CD4-positive, alpha-beta T cell treated with Interleukin-17A for 1 hour (primary cell): ENCODE measurements at places on chromosomes 5 and 9.

- DNase-seq = no peak
Measured at GRCh38 chr9:6239694-6240093, 24.1 kb downstream of the IL33 start.

- DNase-seq = no peak
Measured at GRCh38 chr5:105970919-105971318, 1699.8 kb downstream of the EFNA5 start.

GRCh38 chr5:80701597-80701996 lies 46.8 kb upstream of the DHFR start:
- DNase-seq = no peak

GRCh38 chr5:160271836-160272235 lies 40.5 kb downstream of the CCNJL start:
- DNase-seq = no peak

DNA sequence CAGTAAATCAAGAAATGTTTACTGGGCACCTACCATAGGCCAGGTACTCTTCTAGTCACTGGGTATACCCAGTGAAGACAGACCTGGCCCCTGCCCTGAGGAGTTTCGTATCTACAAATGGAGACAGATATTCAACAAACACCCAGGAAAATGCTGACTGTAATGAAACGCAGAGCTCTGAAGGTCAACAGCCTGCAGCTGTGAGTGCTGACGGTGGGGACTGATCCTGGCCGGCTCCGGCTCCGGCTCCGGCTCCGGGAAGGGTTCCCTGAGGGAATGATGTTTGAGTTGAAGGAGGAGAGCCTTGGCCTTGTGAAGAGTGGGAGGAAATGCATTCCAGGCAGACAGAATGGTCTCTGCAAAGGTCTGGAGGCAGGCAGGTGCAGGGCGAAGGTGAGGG lies 23.1 kb downstream of the FGFR4 start:
- no peak for DNase-seq

DNA sequence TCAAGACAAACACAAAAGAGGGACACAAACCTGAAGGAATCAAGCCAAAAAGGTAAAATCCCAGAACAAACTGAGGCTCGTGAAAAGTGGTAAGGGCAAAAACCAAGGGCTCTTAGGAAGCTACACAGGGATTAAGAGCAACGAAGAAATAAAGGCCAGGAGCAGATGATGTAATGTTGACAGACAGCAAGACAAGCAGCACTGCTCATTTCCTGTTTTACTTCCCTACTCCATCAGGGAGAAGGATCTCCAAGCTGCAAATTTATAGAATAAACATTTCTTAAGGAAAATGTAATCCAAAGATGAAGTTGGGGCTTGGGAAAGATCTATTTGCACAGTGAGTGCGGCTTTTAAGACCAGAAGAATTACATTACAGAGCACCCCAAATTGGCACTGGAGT lies 182.3 kb upstream of the MAP1B start:
- no peak for DNase-seq

GRCh38 chr9:30065888-30066287 lies 2318.6 kb upstream of the ACO1 start:
- DNase-seq = no peak

DNA sequence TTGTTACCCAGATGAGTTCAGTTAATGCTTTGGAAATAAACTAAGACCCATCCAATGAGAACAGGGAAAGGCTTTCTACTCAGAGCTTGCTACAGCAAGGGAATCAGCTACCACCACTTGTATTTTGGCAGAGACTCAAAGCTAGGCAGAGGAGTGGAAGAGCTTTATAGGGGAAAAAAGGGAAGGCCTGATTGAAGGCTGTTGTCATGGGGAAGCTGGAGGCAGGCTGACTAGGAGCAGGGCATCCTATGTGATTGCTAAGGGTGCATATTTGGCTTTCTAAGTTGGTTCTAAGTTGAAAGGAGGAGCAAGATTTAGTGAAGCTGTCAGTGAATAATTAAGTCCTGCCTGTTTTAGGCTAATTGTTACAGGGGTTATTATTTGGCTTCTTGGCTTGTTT lies 115.5 kb downstream of the PTTG1 start:
- DNase-seq = no peak

DNA sequence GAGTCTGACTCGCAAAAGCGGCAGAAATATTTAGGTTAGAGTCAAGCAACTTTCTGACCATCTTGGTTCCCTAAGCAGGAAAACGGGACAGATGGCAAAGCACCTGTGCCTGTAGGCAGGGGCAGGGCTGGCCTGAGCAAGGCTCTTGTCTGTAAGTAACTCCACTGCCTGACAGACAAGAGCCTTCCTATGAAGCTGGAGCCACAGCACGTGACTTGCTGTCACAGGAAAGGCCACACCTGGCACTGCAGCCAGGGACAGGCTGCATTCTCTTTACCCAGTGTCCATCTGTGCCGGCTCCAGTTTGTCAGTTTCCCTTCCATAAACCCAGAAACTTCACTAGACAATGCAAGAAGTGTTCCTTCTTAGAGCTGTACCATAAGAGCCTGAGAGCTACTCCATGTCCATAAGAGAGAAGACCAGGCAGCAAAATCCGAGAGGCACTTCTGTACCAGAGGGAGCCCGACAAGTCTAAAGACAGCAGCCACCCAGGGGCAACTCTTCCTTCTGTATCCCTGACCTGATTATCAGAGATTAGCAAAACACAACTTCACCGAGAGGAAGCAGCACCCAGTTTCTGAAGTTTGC lies 78.1 kb downstream of the GPR21 start:
- no peak for DNase-seq

GRCh38 chr5:55377810-55378209 lies 70.0 kb downstream of the MTREX start:
- DNase-seq = no peak

GRCh38 chr9:91099436-91099835 lies 262.3 kb downstream of the AUH start:
- no peak for DNase-seq

DNA sequence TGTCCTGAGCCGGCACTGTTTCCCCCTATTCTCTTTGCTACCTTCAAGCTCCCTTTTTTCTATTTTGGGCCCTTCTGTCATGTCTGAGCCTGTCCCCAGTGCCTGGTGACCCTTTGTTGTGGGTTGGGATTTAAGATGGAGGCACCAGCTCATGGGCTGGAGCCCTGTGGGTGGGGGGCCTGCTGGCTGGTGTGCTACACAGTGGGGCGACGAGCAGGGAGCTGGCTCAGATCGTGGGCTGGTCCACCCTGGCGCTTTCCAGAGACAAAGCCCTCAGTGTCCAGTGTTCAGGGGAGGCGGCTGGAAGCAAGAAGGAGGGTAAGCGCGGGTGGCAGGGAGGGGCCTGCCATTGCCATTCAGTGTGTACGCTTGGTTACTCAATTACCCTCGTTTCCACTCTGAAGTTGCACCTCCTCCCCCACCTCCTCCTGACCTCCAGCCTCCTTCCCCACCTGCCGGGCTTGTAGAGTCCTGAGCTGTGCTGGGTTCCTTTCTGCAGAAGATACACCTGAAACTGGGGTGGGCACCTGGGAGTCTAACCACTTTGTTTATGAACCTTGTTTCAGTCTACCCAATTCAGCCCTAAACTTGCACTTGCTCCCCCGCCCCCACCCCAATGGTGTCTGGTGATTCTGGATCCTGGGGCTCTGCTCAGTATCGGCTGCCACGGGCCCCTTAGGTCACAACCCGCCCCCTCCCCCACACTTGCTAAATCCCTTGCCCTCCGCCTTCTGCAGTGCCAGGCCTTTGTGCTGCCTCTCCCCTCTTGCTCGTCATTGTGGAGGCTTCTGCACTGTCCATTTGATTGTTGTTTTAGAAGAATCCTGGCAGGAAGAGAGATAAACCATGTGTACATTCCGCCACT lies 49.9 kb downstream of the MVB12B start:
- DNase-seq = no peak

- no peak for DNase-seq
Measured at GRCh38 chr9:114433086-114433485, 45.3 kb upstream of the AKNA start.

GRCh38 chr5:8363138-8363537 lies 494.2 kb downstream of the MTRR start:
- DNase-seq = no peak

GRCh38 chr9:78212868-78213267 lies 23.0 kb upstream of the CEP78 start:
- no peak for DNase-seq

GRCh38 chr9:16246785-16247184 lies 623.7 kb downstream of the BNC2 start:
- no peak for DNase-seq

DNA sequence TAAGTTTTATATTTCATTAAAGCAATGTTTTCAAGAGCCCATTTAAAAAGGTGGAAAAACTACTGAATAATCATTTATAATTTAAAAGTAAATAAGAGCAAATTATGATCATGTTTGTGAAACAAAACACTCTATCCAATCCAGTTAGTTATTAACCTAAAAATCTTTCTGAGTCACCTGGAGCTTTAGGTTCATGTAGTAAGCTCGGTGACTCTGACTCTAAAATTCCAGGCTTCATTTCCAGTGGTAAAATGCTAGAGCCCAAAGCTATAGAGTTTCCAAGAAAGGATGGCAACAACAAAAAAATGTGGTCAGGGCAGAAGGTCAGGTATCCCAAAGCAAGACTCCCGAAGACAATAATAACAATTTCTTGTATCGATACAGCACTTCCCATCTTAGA lies 76.1 kb upstream of the SPOCK1 start:
- DNase-seq = no peak

DNA sequence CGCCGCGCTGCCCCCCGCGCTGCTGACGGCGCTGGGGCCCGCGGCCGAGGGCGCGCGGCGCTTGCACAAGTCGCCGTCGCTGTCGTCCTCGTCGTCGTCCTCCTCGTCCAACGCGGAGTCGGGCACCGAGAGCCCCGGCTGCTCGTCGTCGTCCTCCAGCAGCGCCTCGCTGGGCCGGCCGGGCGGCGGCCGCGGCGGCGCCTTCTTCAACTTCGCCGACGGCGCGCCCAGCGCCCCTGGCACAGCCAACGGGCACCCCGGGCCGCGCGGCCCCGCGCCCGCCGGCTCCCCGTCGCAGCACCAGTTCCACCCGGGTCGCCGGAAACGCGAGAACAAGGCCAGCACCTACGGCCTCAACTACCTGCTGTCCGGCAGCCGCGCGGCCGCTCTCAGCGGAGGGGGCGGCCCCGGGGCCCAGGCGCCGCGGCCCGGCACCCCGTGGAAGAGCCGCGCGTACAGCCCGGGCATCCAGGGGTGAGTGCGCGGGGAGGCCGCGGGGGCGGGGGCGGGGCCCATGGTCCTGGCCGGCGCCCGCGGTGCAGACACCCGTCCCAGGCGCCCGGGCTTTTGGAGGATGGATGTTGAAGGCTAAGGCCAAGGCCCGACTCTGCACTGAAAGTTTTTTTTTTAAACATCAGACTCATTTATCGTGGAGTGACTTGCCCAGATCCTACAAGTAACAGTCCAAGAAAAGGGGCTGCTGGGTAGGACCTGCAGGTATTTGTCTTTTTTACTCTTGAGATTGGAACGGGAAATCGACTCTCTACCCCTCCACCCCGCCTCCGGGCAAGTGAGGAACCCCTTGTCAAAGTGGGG lies 1.2 kb downstream of the TENT4A start:
- DNase-seq = no peak

DNA sequence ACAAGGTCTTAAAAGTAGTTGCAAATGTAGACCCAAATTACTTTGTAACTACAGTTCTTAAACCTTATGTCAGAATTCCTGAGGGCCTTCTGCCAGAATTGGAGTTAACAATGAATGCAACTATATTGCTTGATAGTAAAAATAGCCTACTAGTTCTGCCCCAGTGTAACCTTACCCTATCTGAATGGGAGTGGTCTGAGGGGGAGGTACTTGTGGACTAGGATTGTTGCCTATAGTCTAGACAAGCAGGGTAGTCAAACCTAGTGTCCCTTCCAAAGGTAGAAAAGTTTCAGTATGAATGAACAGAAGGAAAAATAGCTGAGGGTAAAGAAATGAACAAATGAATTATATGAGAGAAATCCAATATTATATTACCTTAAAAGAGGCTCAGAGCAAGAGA lies 242.2 kb downstream of the PJA2 start:
- DNase-seq = no peak

DNA sequence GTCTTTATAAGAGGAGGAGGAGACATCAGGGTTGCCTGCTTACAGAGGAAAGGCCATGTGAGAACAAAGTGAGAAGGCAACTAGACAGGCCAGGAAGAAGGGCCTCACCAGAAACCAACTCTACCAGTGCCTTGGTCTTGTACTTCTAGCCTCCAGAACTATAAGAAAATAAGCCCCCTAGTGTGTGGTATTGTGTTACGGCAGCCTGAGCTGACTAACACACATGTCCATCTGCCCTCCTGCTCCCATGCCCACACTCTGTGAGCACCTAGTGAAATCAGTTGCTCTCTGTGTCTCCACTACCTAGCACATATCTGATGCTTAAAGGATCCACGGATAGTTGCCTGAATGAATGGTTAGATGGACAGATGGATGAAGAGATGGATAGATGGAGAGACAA lies 6.9 kb downstream of the AK3 start:
- no peak for DNase-seq

- DNase-seq = no peak
Measured at GRCh38 chr9:99561961-99562565, 259.6 kb upstream of the NR4A3 start.
